ENCODE measurements at places on chromosomes 3 and 15.

DNA sequence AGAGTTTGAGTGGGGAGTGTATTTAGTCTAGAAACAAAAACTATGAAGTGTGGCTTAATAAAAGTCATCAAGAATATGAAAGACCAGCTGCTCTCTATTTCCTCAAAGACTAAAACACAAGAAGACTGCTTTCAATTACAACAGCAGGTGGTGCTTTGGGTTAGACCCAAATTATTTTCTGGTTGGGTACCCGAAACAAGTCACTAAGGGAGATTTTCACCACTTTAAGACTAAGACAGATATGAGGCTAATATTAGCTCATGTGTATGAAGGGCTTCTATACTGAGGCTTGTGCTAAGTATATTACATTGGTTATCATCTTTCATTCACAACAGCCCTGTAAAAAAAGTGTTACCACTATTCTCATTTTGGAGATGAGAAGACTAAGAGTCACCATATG is 43.1 kb downstream of the COL8A1 start:
- DNase-seq: no peak

DNA sequence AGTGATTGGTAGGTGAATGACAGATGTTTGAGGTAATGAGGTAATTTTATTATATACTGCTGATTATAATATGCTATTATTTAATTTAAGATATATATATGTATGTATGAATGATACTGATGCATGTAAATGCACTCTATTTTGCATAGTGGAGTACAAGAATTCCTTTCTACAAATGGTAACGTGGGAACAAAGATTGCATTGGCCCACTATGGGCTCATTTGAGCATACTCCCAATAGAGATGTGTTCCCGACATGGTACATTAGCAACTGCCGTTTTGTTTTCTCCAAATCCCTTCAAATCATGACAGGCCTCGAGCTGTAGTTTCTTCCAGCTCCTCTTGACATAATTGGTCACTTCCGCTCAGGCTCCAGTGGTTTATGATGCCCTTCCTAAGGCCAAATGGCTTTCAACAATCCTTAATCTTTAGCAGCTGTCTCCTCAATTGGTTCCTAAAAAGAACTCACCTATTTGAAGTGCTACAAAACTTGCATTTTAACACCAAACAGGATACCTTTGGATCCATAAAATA is 266.1 kb downstream of the ADAMTSL3 start:
- DNase-seq: no peak

DNA sequence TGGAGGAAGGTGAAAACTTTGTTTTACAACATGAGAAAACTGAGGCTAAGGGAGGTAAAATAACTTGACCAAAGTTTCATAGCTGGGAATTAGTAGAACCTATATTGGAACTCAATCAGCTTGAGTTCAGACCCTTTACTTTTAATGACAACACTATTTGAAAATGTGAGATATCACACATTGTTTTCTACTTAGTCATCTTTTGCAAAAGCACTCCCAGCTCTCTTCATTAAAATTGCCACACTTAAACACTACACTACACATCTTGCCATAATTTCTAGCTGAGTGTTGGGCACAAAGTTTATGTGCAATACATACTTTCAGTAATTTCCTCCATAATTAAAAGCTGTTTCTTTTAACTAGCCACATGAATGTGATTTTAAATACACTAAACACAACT is 230.4 kb upstream of the DCBLD2 start:
- DNase-seq: peak; percentile 60

- DNase-seq: no peak
These were observed 62.5 kb upstream of the ANKRD28 start for GRCh38 chr3:15860014-15860934.

DNA sequence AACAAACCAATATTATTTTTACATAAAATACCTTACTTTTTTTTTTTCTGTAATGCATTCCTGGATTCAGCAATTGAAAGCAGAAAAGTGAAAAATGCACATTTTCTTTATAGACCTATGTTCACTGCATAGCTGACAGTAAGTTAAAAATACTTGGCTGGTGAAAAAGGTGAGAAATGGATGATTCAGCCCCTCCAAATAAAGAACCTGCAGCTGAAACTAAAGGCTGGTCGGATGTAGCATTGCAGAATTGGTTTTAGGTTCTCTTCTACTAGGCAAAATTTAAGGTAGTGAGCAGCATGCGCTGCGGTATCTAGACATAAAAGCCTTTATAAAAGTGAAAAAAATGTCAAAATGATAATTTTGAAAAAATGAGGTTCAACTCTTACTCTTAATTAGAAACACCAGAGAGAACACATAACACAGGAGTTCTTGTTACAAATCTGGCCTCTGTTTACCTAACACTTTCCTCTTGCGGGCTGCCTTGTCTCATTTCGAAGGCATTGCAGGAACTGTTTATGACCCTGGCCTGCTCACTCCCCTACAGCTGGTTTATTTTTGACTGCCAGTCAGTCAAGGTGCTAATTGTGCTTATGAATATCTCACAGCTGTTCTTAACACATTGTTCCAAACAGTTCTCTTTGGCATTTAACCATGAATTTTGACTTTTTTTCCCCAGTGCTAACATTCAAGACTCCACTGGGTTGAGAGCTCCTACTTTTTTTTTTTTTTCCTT is 455.4 kb upstream of the TBL1XR1 start:
- no peak for DNase-seq

Measured in fibroblast of skin of left quadriceps (primary cell).